ENCODE measurements at places on chromosomes 6 and 20.

- DNase-seq, result no peak
These were observed 544.0 kb upstream of the AGPAT4 start for GRCh38 chr6:161817881-161818280.

DNA sequence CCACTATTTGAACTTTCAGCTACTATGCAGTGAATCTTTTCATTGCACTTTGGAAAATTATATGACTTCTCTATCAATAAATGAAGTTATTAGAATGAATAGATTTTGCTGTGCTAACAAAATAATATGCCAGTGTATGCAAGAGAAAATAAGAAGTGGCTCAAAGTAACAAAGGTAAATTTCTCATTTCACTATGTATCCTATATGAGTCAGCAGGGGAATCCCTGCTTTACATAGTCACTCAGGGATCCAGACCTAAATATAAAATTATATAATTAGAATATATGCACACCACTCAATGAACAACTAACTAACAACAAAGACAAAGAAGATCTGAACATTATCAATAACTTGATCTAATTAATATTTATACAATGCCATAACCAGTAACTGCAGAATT lies 390.8 kb upstream of the IRAK1BP1 start:
- DNase-seq, result no peak

DNA sequence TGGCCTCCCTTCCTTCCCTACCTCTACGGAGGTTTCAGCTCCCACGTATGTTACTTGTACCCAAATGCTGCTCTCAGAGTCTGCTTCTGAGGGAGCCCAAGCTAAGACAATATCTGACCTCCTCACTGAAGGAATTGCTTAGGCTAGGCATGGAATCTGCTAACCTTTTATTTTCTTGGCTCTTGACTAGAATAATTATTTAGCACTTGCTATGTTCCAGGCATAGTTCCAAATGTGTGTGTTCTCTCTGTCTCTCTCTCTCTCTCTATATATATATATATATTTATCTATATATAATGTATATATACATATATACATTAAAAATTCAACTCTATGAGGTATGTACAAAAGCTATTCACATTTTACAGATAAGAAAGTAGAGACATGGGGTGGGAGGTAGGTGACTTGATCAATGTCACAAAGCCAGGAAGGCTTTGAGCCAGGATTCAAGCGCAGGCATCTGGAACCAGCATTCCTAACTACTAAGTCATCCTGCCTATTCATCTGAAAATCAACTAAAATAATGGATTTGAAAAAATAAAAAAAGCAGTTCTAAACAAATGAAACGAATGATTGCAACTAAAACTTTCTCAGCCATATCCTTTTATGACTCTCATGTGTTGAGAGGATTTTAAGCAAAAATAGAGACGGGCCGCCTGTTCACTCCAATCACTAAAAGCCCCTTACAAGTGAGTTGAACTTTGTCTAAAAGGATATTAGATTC lies 189.7 kb upstream of the JAG1 start:
- no peak for DNase-seq

- no peak for DNase-seq
These were observed 580.0 kb downstream of the QKI start for GRCh38 chr6:163994566-163994965.

DNA sequence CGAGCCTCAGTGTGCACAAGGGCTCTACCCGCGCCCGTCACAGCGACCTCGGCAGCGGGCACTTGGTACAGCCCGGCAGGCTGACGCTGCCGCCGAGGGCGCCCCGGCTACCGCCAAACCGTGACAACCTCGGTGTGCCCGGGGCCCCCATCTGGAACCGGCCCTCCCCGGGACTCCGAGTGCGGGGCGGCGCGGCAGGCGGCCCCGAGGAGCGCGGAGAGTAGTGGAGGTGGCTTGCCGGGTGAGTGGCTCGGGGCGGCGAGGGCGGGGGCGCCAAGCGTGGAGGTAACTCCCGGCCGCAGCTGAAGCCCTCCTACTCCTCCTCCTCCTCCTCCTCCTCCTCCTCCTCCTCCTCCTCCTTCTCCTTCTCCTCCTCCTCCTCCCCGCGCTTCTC lies at the start of gene ISM1:
Gene ISM1 (plus strand): TSS at position 371 of the 394 bp plus-strand sequence. CDS start 503 bp downstream, outside the sequence.
- no peak for DNase-seq

GRCh38 chr6:128655978-128656498 lies 135.6 kb upstream of the PTPRK start:
- no peak for DNase-seq

GRCh38 chr20:40280616-40281015 lies 408.4 kb downstream of the MAFB start:
- DNase-seq, result no peak

- DNase-seq, result no peak
These were observed 2.6 kb upstream of the SIRPB1 start for GRCh38 chr20:1622450-1622849.

DNA sequence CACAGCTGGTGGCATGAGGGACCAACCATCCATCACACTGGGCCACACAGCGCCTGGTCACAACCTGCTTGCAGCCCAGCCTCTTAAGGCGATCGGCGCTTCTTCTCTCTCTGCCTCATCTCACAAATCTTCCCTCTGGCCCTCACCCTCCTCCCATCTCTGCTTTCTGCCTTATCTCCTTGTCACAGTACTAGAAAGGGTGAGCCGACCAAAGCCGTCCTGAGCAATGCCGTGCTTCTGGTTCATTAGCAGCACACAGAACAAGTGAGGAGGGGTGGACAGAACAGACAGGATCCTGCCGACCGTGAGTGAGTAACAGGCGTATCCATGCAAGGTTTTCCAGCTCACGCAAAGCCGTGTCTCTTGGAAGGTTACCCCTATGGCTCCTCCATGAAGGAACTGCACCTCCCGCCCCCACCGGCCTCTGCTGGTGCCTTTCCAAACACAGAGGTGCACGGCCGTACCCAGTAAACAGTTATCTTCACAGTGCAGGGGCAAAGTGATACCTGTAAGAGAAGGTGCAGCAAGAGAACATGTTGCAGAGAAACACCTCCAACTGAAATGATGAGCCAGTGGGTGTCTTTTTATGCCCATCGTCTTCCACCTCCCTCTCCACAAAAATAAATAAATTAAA lies 331.7 kb downstream of the FARS2 start:
- no peak for DNase-seq

DNA sequence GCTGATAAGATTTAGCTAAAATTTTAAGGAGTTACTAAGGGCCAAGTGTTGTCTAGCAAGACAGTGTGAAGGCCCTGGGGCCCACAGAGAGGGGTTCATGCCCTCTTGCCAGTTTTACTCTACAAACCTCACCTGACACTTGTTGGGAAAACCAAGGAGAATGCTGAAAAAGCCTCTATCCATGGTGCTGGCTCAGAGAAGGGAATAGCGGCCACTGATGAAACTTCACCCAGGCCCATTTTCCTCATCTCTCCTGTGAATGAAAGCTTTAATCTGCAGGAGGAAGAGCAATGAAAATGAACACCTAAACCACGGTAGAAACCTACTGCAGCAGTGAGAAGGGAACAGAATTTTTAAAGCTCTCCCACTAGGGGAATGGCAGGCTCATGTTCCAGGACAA lies 317.3 kb upstream of the CNR1 start:
- DNase-seq, result no peak

GRCh38 chr6:12614456-12614855 lies 102.1 kb upstream of the PHACTR1 start:
- DNase-seq, result no peak

DNA sequence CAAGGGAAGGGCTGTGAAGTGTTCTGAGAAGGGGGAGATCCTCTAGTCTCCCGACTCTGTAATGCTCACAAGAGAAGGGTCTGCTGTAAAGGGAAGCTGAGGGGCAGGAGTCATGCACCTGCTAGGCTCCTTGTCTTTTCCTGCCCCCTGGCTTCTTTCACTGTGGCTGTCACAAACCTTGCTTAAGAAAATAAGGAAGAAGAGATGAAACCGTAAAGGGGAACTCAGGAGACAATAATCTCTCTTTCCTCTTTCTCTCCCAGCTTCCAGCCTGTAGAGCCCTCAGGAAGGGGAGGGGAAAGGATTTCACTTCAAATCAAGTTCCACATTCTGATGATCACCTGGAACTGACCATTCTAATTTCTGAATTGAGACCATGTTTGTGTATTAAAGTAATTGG lies 26.3 kb downstream of the SLC13A3 start:
- no peak for DNase-seq

- DNase-seq, result no peak
These were observed 218.7 kb upstream of the FERMT1 start for GRCh38 chr20:6341491-6341890.

All from NCI-H1436 (cell line).